ENCODE measurements at places on chromosomes 1 and 21. TPM values are rescaled to one million over a fixed set of nuclear protein-coding genes. Genes with fewer than 3 reads are reported as not detected.

Gene LCE6A
- not detected for total RNA-seq

Gene RXRG
- total RNA-seq, result 0.10 TPM

Gene SAMSN1
- total RNA-seq, result 119 TPM

Gene SLC44A3
- total RNA-seq, result not detected

Gene AMIGO1
- total RNA-seq, result 2.1 TPM

- H3K36me3 ChIP-seq, result no peaks in the 10 kb centered on the region
- peaks cover 18% of the 10 kb centered on the region for H3K4me1 ChIP-seq
- H3K4me3 ChIP-seq, result no peak overlapping the region
- no peak overlapping the region for H3K27ac ChIP-seq
Observed at GRCh38 chr1:168419736-168420135, 124.1 kb downstream of the XCL2 start.

- H3K27me3 ChIP-seq, result peaks cover 27% of the 10 kb centered on the region
- H3K4me1 ChIP-seq, result peaks cover 2% of the 10 kb centered on the region
- no peak overlapping the region for H3K27ac ChIP-seq
- DNase-seq, result no peak
Observed at GRCh38 chr1:153466908-153467307, 6.5 kb upstream of the S100A7 start.

DNA sequence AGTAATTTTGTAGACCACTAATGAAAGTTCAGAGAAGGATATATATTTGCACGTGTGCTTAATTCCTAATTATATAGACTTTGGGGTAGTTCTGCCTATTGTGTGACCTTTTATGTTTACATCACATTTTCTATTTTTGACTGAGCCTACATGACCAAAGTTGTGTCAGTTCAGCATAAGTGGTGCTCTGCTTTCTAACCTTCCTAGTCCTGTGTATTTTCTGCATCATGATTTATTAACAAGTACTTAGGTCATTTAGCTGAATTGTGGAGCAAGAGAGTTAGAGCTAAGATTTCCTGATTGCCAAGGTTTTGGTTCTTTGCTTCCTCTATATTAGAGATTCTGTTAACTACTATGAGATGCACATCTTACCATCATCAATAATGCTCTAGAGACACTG, 176.0 kb downstream of the C1orf21 start:
- H3K4me3 ChIP-seq, result no peak overlapping the region
- DNase-seq, result no peak
- H3K27me3 ChIP-seq, result no peaks in the 10 kb centered on the region
- H3K36me3 ChIP-seq, result no peaks in the 10 kb centered on the region
- no peaks in the 10 kb centered on the region for H3K4me1 ChIP-seq

DNA sequence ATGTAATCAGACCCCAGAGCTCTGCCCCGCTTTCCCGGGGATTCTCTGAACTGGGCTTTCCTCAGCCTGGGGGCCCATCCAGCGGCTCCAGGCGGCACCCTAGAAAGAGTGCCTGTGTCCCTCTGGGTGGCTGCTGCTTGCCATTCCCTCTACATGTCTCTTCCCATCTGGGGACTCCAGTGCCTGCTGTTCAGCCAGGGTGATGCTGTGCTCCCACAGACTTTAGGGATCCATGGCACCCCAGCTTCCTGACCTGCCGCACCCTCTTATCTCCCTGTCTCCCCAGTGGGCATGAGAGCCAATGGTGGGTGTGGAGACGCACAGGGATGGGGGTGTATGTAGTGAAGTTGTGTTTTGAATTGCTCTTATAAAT, 16.2 kb downstream of the TRAPPC10 start:
- H3K27ac ChIP-seq, result no peak overlapping the region
- H3K4me1 ChIP-seq, result peaks cover 49% of the 10 kb centered on the region
- no peak overlapping the region for H3K4me3 ChIP-seq
- DNase-seq, result no peak
- peaks cover 29% of the 10 kb centered on the region for H3K36me3 ChIP-seq
- H3K27me3 ChIP-seq, result no peaks in the 10 kb centered on the region

DNA sequence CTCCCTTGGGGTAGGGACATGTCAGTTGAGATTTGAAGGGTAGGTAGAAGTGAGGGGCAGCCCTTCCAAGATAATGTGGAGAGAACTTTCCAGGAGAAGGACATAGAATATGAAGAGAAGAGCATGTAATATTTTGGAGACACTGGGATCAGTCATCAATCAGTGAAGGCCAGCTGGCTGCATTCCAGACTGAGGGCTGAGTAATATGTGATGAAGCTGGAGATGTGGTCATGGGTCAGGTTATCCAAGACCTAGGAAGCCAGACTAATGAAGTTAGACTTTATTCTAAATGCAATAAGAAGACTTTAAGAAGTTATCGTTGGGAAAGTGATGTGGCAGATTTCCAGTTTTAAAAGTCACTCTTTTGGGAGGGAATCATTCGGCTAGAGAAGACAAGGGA, 262.0 kb downstream of the HMCN1 start:
- no peak overlapping the region for H3K27ac ChIP-seq
- no peak overlapping the region for H3K4me3 ChIP-seq
- DNase-seq, result no peak
- peaks cover 6% of the 10 kb centered on the region for H3K27me3 ChIP-seq

GRCh38 chr1:8397511-8397910, 79.6 kb downstream of the SLC45A1 start:
- peaks cover 52% of the 10 kb centered on the region for H3K4me1 ChIP-seq
- H3K4me3 ChIP-seq, result peak overlapping the region; percentile 29
- no peak for DNase-seq

DNA sequence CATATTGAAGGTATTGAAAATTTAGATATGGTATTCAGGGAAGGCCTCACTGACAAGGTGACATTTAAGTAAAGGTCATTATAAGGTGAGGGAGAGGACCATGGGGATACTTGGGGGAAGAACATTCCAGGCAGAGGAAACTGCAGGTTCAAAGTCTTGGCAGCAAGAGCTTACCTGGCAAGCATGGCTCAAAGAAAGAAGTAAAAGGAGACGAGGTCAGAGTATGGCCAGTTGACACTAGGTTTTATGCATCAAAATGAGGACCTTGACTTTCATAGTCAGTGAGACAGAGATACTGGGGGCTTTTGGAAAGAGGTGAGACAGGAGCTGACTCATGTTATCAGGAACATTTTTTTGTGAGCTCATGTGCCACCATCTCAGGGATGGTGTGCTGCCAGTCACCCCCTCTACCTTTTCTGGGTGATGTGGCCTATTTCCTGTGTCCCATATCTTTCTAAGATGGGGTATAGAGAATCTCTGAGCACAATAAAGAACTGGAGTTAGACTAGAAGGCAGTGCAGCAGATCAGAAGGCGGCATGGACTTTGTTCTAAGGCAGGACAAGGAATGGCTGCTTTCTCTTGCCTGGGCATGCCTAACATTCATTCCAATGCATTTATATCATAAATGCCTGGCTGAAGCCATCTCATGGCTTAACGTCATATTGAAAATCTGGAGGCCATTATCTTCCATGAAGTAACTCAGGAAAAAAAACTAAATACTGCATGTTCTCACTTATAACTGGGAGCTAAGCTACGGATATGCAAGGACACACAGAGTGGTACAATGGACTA, 406.7 kb downstream of the NTNG1 start:
- no peaks in the 10 kb centered on the region for H3K36me3 ChIP-seq
- no peak overlapping the region for H3K27ac ChIP-seq
- H3K4me1 ChIP-seq, result no peaks in the 10 kb centered on the region
- H3K4me3 ChIP-seq, result no peak overlapping the region
- no peaks in the 10 kb centered on the region for H3K27me3 ChIP-seq
- no peak for DNase-seq

DNA sequence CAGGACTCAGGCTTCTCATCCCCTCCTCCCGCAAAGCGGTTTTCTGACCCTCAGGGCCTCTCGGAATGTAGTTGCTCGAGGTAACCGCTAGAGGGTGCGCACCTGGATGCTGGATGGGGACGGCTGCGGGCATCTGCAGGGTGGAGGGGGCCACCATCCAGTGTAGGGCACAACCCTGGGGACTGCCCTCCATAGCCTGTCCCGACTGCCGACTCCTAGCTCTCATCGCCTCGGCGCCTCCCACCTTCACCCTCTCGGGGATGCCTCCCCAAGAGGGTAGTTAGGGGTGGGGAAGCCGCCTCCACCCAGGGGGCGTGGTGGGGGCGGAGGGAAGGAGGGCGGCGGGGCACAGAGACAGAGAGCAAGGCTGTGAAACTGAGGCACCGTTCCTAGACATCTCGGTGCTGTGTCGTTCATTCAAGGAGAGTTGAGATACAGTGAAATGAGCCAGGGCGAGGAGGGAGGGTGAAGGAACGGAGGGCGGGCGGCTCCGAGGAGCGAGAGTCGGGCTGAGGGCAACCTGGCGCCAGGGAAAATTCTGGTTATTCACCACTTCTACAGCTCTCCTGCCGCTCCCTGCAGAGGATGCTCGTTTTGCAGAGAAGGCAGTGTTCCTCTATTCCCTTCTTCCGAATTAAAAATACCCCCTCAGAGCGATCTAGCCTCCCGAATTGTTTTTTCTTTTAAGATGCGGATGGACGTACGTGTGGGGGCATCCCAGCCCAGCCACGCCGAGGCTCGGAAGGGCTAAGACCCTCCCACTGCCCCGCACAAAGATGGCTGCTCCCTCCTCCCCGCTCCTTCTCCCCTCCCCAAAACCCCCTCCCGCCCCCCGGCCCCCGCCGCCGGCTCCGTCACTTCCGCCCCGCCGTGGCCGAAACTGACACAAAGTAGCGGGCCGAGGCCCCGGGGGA, at the start of gene ATP8B2:
Gene ATP8B2 (plus strand): TSS at position 857 of the 914 bp plus-strand sequence. CDS start 2,617 bp downstream, outside the sequence.
- peak; percentile 84 for DNase-seq
- peak within 1 kb of the TSS; percentile 94 for H3K27ac ChIP-seq
- H3K4me3 ChIP-seq, result peak within 1 kb of the TSS; percentile 99

- H3K27ac ChIP-seq, result no peak overlapping the region
- no peak for DNase-seq
- H3K27me3 ChIP-seq, result peaks cover 16% of the 10 kb centered on the region
- H3K36me3 ChIP-seq, result peaks cover 4% of the 10 kb centered on the region
- H3K4me1 ChIP-seq, result peaks cover 7% of the 10 kb centered on the region
- H3K4me3 ChIP-seq, result no peak overlapping the region
Observed at GRCh38 chr1:11684070-11684469, 3.1 kb upstream of the MAD2L2 start.

DNA sequence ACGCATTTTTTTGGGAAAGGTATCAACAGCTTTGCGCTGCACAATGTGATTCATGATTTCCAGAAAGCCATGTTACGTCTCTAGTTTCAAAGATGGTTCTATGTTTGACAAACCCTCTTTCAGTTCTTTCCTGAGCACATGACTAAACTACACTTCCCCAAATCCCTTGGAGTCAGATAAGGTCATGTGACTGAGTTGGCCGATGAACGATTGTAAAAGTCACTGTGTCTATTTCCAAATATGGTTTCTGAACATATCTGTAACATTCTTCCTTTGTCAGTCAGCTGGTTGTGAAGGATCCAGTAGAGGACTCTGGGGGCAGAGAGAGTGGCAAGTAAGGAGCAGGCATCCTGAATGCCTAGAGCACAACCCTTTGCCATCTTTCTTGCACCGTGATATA, 35.4 kb downstream of the TMPRSS15 start:
- H3K4me3 ChIP-seq, result no peak overlapping the region
- peaks cover 3% of the 10 kb centered on the region for H3K27me3 ChIP-seq
- no peak for DNase-seq
- no peaks in the 10 kb centered on the region for H3K36me3 ChIP-seq

DNA sequence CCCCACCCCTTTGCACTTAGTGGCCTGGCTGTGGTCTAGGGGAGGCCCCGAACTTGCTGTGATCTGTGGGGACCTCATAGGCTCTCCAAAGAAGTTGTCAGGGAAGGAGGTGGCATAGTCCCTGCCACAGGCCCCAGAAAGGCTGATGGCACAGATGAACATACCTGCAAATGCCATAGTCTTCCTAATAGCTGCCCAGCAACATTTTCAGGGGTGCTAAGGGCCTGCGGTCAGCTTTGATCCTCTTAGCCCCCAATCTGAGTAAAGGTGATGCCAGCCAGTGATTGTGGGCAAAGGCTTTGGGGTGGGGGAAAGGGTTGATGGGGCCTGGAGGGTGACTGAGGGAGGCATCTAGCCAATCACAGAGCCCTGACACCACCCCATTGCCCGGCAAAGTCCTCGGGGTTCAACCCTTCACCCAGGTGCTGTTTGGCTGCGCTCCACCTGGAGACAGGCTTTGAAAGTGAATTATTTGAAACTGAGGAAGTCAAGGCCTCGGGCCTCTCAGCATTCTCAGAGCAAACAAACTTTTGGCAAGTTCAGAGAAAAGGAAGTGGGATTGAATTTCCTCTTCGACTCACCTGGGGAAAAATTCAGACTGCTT, 35.8 kb downstream of the PAX7 start:
- peaks cover 11% of the 10 kb centered on the region for H3K4me1 ChIP-seq
- DNase-seq, result no peak
- no peak overlapping the region for H3K27ac ChIP-seq
- no peaks in the 10 kb centered on the region for H3K36me3 ChIP-seq

GRCh38 chr1:119032986-119033385, 44.8 kb upstream of the TBX15 start:
- no peak overlapping the region for H3K27ac ChIP-seq
- H3K27me3 ChIP-seq, result no peaks in the 10 kb centered on the region
- no peaks in the 10 kb centered on the region for H3K4me1 ChIP-seq
- peaks cover 71% of the 10 kb centered on the region for H3K36me3 ChIP-seq

DNA sequence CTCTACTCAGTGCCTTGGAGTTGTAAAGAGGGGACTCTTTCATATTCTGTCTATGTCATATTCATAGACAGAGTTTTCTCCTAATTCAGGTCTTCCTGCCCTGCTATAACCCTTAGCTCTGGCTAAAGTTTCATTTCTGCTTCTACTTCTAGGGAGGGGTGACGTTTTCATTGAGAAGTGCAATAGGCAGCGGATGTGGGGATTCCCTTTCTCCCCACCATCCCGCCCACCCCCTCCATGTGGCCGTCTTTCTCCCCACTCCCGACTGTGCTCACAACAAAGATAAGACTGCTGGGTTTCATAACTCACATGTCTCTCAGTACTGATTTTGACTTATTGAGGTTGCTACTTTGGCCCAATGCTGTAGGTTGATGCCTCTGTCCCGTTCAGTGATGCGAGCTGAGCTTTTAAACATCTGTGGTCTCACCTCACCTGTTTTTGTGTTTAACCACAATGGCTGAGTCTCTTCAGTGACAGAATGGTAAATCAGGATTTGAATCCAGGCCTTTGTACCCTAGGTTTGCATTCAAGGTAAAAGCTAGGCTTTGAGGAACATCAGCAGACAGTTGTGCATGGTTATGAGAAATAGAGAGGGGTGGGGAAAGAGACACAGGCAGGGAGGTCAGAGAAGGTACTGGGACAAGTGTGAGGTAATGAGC, 7.8 kb upstream of the KIF14 start:
- H3K4me3 ChIP-seq, result peak overlapping the region; percentile 52
- no peaks in the 10 kb centered on the region for H3K36me3 ChIP-seq
- H3K4me1 ChIP-seq, result peaks cover 38% of the 10 kb centered on the region
- H3K27me3 ChIP-seq, result no peaks in the 10 kb centered on the region
- DNase-seq, result peak; percentile 41
- H3K27ac ChIP-seq, result peak overlapping the region; percentile 81

- no peaks in the 10 kb centered on the region for H3K27me3 ChIP-seq
- H3K4me1 ChIP-seq, result peaks cover 6% of the 10 kb centered on the region
- H3K4me3 ChIP-seq, result no peak overlapping the region
- DNase-seq, result no peak
- H3K27ac ChIP-seq, result no peak overlapping the region
Observed at GRCh38 chr1:209063767-209064659, 519.5 kb upstream of the CAMK1G start.

GRCh38 chr1:3652548-3653285, 401 bp downstream of the TP73 start:
- peaks cover 59% of the 10 kb centered on the region for H3K27me3 ChIP-seq
- H3K4me1 ChIP-seq, result peaks cover 30% of the 10 kb centered on the region
- DNase-seq, result no peak
- peaks cover 3% of the 10 kb centered on the region for H3K36me3 ChIP-seq
- H3K27ac ChIP-seq, result no peak overlapping the region

GRCh38 chr1:234726359-234726943, 116.5 kb upstream of the IRF2BP2 start:
- H3K27ac ChIP-seq, result peak overlapping the region; percentile 91
- peaks cover 90% of the 10 kb centered on the region for H3K4me1 ChIP-seq
- peak overlapping the region; percentile 29 for H3K4me3 ChIP-seq
- H3K36me3 ChIP-seq, result peaks cover 3% of the 10 kb centered on the region
